NCI-H1092 (cell line): ENCODE measurements at places on chromosomes 6 and 20.

GRCh38 chr6:24154121-24154520 is 28.1 kb downstream of the NRSN1 start:
- no peak for DNase-seq

- DNase-seq = peak; percentile 54
Measured at GRCh38 chr6:124076336-124077048, 272.8 kb downstream of the NKAIN2 start.

GRCh38 chr6:5850848-5851255 is 155.9 kb downstream of the NRN1 start:
- DNase-seq = no peak

- no peak for DNase-seq
Measured at GRCh38 chr6:127199470-127199869, 67.2 kb upstream of the RNF146 start.

DNA sequence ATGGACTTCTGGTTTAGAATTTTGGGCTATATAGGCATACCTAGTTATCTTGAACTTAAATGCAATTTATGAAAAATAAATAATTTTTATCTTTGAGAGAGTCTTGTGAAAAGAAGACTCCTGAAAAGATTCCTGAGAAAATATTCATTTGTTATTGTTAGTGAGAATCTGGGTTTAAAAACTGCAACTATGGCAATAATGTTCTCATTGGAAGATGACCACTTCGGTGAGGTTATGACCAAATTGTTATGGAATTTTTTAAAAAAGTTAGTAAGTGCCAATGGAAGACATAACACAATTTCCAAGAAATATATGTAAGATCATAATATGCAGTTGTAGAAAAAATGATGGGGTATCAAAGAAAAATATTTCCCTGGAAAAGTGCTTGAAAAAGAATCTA is 46.3 kb downstream of the GRIK2 start:
- DNase-seq = no peak

DNA sequence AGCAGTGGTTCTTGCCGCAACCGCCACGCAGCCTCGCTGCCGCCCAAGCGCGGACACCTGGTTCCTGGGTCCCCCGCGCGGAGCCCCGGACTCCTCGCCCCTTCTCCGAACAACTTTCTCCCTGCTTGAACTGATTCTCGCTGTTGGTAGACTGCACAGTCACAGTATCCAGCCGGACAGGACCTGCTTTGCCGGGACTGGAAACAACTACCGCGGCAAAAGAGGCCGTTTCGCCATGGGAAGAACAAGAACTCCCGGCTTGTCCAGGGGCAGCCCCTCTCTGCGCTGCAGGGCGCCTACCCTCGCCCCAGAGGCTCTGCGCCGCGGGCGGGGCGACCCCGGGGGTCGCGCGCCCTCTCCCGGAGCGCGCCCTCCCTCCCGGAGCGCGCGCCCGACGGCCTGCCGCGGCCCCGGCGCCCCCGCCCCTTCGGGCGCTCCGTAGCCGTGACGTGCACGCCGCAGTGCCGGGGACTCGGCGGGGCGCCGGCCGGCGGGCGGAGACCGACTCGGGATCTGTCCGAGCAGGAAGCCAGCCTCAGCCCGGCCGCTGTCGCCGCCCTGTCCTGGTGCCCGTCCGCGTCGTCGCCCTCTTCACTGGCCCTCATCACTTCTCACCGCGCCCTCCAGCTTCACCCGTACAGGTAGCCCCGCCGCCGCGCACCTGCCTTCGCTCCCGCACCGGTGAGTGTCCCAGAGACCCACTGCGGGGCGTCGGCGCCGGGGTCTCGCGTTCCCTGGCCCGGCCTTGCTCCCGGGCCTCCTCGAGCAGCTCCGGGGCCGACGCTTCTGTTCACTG is at the start of gene MYO6:
TSS of gene MYO6 (plus strand) at position 497 of the 796 bp plus-strand sequence. CDS start 68,309 bp downstream, outside the sequence.
- peak; percentile 13 for DNase-seq
